Stimulated activated CD4-positive, alpha-beta T cell treated with anti-CD3 and anti-CD28 coated beads, Interleukin-15, amount 100 ng/mL, for 1 hour (primary cell): ENCODE measurements at places on chromosomes 7 and 10.

DNA sequence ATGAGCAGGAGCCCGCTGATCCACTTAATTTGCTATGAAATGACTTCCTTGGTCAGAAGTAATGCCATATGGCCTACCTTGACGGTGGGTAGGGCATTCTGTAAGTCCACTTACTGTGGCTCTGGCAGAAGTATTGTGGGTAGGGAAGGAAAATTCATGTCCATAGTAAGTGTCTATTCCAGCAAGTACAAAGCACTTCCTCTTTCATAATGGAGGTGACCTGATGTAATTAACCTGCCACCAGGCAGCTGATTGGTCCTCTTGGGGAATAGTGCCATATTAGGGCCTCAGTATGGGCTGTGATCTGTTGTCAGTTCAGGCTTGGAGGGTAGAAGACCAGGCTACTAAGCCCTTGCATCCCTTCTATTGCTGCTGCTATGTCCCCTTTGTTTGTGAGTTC is 103.9 kb downstream of the SLC37A3 start:
- no peak for DNase-seq

DNA sequence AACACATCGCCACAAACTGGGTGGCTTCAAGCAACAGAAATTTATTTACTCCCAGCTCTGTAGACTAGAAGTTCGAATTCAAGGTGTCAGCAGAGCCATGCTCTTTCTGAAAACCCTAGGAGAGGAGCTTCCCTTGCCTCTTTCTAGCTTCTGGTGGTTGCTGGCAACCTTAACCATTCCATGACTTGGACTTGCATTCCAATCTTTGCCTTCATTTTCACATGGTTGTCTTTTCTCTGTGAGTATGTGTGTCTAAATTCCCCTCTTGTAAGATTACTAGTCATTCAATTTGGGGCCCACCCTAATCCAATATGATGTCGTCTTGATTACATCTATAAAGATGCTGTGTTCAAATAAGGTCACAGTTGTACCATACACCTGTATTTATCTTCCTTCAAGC is 65.9 kb upstream of the PRKG1 start:
- DNase-seq = no peak

DNA sequence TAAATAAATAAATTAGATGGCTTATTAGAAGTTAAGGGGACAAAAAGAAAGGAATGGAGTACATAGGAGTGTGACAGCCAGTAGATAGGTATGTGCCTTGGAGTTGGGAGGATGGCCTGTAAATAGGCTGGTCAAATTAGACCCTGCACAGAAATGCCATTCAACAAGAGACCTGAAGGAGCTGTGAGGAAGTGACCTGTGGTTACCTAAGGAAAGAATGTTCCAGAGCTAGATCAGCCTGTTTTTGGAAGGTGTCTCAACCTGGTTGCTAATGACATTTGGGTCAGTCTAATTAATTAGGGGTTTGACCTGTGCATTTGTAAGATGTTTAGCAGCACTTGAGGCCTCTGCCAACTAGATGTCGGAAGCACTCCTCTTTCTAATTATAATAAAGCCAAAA is 315.3 kb upstream of the PLXDC2 start:
- no peak for DNase-seq

DNA sequence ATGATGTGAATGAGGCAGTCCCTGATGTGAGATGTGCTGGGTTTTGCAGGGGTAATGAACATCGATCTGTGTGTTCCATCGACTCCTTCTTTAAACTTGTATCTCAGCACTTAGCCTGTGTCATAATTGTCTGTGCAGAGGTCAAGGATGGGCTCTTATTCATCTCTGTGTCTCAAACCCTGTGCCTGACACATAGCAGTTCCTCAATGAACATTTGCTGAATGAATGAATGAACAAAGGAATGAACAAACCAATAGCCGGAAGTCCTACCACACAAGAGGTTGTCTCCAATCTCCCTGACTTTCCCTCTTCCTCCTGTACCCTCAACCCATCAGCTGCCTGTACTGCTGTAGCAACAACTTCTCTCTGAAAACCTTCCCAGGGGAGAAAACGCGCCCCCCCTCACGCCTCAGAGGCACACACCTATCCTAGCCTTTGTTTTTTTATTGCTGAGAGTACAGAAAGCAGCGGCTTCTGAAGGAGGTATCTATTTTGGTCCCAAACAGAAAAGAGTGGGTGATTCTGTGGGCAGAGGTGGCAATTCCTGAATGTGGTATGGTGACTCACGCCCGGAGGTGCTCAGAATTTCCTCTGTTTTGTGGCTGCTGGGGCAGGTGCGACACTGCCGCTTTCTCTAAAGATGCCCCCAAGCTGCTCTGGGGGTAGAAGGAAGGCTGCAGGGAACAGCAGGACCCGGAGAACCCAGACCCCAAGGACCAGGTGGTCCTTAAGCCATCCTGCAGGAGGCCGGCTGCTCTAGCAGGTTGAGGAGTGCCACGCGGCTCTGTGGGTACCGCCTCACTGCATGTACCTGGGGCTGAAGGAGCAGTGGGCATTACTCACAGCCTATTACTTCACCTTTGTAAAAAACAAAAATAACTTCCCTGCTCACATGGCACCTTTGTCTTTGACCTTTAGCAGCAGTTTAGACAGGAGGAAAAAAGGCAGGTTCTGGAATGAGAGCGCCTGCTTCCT is 9.6 kb downstream of the IL2RA start:
- peak; percentile 64 for DNase-seq

DNA sequence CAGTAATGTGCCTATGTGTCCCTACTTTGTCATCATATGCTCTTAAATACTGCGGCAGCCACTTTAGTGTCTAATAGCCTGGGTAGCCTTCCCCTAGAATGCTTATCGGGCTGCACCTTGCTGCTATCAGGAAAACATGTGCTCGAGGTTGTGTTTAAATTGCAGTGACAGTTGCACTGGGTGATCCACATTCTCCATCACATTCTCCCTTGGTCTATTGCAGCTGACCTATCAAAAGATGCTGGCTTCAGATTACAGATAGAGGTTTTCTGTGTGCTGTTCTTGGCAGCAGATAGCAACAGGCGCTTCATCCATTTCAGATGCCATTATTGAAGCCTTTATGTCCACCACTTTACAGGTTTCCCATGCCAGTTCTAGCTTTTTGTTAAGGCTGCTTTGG is 130.1 kb upstream of the MDFIC start:
- DNase-seq = no peak

DNA sequence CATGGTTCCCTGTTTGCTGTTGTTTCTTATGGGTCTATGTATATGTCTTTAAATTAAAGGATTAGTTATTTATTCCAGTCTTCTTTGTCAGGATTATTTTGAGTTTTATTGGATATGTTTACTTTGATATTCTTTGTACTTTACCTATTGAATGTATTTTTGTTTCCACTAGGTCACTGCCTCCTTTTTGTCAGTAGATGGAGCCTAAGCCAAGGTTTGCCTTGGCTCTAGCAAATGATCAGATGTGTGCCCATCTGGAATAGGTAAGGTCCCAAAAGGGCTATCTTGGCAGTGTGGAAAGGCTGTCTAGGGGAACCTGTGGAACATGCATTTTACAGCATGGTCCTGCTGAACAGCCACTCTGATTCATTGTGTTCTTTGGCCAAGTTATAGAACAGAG is 337.3 kb upstream of the GHITM start:
- no peak for DNase-seq

- DNase-seq = no peak
Observed at GRCh38 chr10:78594559-78595268, 474.1 kb upstream of the ZMIZ1 start.

- DNase-seq = no peak
Observed at GRCh38 chr10:132753596-132753995, 32.4 kb downstream of the NKX6-2 start.

DNA sequence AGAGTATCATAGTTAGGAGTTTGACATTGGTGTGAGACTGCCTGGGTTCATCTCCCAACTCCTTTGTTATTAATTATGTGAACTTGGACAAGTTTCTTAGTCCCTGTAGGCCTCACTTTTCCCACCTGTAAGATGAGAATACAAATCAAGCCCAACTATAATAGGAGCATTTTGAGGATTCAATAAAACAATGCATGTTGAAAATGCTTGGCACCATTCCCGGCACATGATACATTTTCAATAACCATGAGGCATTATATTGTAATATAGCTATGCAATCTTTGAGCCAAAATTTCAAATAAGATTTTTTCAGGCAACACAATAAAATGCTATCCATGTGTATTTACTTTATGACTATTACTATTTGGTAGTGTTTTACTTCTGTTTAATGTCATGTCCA is 229.0 kb upstream of the SP4 start:
- no peak for DNase-seq

- DNase-seq = no peak
Observed at GRCh38 chr10:96415891-96416554, 57.2 kb upstream of the OPALIN start.

GRCh38 chr7:81110673-81111072 is 191.8 kb upstream of the SEMA3C start:
- no peak for DNase-seq
